Inflammatory macrophage (primary cell): ENCODE measurements at places on chromosomes 1 and 21.

DNA sequence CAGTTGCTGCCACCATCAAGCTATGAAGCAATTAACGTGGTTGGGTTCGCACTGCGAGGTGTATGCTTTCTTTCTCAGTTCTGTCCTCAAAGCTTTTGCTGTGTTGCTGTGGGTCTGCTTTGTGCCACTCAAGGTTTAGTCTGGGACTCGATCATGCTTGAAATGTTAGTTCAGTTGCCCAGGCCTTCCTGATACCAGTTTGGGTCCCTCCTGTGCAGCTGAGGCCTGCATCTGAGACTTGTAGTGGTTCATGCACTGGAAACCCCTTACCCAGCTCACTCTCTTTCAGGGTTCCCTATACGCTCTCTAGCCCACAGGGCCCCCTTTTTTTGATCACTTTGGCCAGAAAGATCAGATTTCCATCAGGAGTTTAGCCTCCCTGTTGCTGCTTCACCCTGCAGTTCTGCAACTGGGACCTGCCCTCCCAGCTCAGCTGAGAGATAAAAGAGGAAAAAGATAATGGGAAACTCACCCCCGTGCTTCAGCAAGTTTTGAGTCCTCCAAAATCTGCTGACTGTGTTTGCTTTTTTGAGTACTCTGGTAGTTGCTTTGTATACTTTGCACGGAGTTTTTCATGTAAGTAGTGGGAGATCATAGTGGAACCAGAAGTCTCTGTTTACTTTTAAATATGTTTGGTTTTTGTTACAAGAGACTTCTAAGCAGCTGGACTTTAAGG is 317.0 kb downstream of the HHAT start:
- DNase-seq = no peak

DNA sequence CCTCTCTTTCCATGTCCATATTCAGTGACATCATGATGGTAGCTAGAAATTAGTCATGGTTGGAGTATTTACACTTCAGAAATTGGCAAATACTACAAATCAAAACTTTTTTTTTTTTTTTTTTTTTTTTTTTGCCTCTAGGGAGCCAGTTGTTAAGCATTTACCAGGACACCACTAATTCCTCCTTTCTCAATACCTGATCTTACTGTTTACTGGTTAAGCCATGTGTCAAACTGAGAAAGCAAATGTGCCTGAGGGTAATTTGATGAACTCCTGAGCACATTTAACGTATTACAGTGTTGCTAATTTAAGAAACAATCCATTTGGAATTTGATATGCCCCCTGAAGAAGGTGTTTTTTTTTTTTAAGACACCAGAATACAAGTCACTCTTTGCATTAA is 94.4 kb downstream of the DNM3 start:
- no peak for DNase-seq

- DNase-seq = peak; percentile 61
Observed at GRCh38 chr1:160859166-160859565, 3.5 kb downstream of the CD244 start.

DNA sequence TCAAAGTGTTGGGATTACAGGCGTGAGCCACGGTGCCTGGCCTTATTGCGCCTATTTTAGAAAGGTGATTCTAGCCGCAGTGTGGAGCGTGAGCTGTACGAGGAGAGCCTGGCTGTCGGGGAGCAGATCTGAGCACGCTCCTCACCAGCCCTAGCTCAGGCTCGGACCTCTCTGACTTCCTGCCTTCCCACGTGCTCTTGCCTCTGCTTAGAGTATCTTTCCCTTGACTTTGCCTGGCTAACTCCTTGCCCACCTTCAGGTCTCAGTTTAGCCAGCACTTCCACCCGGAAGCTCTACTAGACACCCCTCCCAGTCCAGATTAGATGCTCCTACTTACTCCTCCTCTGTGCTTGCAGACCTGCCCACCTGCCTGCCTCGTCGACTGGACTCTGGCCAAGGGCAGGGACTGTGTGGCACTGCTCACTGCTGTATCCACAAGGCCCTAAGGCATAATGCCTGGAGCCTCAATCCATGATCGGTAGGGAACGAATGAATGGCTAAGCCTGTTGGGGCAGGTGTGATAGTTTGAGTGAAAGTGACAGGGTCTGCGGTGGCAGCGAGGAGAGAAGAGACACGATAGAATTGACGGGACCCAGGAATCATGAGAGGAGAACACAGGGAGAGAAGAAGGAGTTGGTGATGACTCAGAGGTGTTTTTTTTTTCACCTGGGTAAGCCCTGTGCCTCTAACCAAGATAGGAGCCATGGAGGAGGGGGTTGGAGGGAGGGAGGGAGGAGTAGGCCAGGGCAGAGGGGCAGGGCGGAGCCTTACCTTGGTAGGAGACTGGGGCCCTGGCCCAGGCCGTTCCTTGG is 28.1 kb upstream of the WASF2 start:
- DNase-seq = no peak

GRCh38 chr1:246181241-246181640 is 325.8 kb downstream of the SMYD3 start:
- DNase-seq = peak; percentile 74

DNA sequence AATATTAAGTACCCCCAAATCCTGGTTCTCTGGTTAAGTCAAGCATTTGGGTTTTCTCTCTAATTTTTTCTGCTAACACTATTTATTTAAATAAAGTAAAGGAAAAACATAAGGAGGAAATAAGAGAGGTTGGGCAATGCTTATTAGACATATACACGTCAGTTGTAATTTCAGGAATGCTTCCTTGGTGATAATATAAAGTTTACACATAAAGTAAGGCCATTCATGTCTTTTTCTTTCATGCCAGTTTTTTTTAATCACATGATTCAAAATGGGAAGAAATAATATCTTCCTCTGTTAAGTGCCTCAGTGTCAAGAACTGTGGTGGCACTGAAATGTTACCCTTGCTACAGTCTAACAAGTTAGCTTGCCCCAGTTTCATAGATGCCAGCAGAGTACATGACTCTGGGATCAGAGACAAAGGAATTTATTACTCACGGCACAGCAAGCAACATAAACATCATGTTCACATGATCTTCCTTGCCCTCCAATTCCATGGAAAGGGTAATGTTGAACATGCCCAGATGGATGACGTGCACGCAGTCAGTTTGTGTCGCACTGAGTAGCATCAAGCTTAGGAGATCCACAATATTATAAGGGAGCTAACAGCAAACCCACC is 184.9 kb downstream of the PLA2G4A start:
- DNase-seq = no peak

DNA sequence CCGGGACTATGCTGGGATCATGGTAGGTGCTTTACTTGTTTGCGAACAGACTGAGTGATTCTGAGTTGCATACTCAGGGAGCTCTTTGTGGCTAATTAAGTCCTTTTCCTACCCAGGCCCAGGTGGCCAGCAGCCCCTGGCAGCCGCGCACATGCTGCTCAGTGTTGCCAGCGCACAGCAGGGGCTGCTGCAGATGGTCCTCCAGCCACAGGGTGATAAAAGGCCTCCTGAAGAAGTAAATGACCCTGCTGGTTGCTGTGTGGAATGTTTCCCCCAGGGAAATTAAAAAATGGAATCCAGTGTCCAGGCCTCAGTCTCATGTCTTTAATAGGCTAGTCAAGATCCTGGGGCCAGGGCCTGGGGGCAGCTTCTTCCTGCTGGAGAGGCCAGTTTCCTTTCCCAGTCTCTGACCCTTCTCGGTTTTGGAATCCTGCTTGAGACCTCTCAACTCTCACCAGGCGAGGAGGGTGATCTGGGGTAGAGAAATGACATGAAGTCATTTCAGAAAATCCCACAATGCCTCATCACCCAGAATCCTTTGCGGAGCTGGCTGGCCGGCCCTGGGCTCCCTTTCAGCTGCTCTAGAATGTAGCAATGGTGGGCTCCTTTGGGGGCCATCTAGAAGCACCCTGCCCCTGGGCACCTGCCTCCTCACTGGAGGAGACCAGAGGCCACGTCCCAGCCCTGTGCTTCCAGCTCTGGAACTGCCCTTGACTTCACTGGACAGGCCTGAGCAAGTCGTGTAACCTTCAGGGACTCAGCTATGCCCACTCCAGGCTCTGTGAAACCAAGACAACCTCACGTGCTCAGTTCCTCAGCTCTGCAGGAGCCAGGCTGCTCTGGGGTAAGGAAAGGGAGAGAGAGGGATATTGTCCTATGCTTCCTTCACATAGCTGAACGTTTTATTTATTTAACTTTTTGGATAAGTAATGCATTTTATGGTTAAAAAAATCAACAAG is 131.4 kb downstream of the MRPS6 start:
- DNase-seq = peak; percentile 29

DNA sequence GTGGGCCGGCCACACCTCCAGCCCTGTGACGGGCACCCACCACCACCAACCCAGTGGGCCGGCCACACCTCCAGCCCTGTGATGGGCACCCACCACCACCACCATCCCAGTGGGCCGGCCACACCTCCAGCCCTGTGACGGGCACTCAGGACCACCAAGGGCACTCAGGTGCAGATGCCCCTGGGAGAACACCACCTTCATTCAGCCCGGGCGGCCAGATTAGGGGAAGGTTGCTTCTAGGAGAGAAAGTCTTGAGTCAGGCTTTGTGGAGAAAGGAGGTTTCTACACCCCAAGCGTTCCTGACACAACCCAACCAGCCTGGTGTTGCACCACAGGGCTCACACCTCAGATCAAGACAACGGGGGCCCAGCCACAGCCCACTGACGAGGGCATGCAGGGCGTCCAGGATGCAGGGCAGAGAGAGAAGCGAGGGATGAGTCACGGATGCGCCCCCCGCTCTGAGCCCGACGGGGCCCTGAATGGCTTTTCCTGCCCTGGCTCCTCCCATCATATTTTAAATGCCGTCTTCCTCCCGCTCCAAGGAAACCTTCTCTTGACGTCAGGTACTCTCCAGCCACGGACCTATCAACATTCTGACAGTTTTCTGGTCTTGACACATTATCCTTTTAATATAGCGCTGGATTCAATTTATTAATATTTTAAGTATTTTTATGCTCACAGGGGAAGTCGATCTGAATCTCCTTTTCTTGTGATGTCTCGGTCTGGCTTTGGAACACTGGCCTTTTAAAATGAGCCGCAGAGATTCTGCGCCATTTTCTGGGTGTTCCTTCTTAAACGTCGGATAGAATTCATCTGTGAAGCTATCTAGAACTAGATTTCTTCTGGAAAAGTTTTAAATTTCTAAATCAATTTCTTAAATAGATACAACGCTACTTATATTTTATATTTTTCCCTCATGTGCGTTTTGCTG is 631 bp upstream of the SPATC1L start:
- DNase-seq = peak; percentile 43

DNA sequence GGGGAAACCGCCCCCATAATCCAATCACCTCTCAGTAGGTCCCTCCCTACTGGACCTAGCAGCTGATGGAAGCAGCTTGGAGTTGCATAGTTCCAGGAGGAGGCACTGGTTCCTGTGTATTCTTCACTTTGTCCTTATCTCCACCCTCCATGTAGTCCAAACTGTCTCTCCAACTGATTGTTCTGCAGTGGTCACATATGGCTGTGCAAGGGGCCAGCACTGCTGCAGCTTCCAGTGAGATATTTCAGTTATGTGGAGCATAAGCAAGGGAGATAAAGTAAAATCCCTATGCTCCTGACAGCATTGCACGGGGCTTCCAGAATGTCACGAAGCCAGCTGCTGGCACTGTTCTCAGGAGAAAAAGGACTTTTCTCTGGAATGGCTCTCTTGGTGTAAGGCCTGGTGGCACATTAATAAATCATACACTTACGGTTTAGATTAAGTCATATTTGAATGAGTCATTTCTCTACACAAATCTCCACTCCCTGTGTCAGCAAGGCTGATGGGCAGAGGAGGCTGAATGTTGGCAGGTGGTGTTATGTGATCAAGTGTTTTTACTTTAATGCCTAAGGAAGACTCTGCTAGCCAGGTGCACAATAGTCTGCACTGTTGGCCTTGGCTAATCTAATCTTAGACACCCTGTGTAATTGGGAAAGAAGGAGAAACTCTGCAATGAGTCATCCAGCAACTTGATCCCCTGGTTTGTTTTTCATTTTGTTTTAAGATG is 93.4 kb downstream of the KCNK1 start:
- no peak for DNase-seq

GRCh38 chr1:170727963-170728362 is 64.0 kb downstream of the PRRX1 start:
- no peak for DNase-seq

DNA sequence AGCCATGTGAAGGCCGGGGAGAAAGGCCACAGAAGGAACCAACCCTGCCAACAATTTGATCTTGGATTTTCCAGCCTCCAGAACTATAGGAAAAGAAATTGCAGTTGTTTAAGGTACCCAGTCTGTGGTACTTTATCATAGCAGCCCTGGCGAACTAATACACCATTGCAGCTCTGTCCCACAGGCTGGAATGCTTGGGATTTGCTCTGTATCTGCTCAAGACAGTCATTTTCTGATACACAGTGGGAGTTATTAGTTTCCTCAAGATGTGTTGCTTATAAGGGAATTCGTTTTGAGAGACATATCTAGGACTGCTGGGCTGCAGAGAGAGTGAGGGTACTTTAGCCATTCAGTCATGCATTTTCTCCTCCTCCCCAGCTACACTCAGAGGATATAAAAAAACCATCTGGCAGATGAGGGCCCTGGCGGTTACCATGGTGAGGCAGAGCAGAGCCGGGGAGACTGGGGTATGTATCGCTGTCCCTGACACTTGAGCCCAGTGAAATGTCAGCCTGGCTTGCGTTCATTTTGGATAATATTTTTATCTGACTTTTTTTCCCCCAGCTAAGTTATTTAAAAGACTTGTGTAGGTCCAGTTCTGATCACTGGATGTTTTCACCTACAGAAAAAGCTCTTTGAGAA is 104.6 kb downstream of the DIRAS3 start:
- no peak for DNase-seq

DNA sequence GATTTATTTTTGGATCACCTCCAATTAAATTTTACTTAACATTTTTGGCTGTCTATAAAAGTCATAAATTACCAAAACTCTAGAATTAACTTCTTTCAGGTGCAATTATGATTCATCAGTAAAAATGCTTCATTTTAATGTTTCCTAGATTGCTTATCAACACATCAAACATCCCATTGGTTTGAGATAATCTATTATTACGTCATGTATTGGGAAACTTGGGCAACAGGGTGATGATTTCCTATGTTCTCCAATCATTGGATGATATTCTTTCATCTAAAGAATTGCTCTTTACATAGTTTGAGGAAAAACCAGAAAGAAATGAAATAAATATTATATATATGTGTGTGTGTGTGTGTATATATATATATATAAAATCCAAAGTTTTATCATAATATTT is 76.8 kb upstream of the KCNJ6 start:
- DNase-seq = no peak

DNA sequence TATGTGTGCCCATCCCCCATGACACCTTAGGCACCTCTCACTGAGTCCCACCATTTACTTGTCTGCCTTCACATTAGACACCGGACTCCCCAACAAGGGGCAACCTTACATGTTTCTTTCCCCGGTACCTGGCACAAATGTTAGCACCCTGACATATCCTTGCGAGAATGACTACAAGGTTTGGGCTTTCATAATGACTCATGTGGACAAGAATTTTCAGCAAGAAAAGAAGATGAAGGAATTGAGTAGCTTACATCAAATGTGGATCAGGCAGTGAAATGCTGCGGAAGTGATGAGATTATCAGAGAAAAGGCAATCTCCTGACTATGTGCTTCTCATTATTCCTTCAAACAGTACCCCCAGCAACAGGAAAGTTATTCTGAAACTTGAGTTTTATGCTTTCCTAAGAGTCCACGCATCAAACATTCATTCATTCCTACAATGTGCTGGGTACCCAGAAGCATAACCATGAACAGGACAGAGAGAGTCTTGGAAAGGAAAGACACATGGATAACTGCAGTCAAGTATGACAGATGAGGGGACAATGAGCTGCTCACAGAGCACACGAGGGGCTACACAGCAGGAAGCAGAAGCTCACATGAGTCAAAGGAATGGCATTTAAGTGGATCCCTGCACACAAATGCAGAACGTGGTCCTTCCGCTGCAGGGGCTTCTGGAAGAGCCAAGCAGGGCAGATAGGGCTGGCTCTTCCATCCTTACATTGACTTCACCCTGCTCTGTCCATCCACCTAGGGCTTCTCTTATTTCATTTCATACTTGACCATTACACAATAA is 112.1 kb downstream of the PCNX2 start:
- no peak for DNase-seq
